ENCODE measurements at places on chromosomes 7 and 10. TPM values are rescaled to one million over a fixed set of nuclear protein-coding genes. Genes with fewer than 3 reads are reported as not detected.

NYAP1 gene
- 0.16 TPM for polyA plus RNA-seq

OR13A1 gene
- not detected for polyA plus RNA-seq

- DNase-seq, result no peak
Measured at GRCh38 chr7:132666774-132667172, 90.5 kb upstream of the PLXNA4 start.

MALRD1 gene
- 0.01 TPM for polyA plus RNA-seq

GRCh38 chr10:49768731-49769130 lies 6.6 kb upstream of the OGDHL start:
- no peak for DNase-seq

DNA sequence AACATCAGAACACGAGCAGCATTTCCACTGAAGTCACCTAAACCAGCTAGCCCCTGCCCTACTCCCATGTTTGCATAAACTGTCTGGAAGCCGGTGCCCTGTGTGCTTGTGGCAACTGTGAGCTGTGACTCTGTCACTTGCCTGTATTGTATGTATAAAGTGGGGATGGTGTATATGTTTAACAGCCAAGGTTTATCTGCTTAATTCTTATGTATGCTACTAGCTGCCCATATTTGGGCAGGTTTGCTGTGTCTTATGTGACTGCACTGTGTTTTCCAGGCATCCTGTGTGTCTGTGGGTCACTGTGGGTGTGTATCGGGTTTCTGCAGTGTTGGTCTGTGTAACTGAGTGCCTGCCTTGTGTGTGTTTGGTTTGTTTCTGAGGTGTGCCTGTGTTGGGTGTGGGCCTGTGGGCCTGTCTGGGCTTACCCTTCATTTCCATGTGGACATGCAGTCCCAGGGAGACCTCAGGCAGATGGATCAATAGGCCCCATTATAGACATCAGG lies 9.3 kb downstream of the LBX1 start:
- no peak for DNase-seq

COA1 gene
- 26.6 TPM for polyA plus RNA-seq

ALDH18A1 gene
- 51.0 TPM for polyA plus RNA-seq

GRCh38 chr10:78756604-78757343 lies 312.0 kb upstream of the ZMIZ1 start:
- DNase-seq, result peak; percentile 70

UBE2D4 gene
- 11.0 TPM for polyA plus RNA-seq

- no peak for DNase-seq
Measured at GRCh38 chr7:141889321-141889720, 26.9 kb upstream of the OR9A4 start.

IFIT1B gene
- polyA plus RNA-seq, result not detected

- DNase-seq, result no peak
Measured at GRCh38 chr7:114190387-114190786, 224.2 kb upstream of the FOXP2 start.

DNA sequence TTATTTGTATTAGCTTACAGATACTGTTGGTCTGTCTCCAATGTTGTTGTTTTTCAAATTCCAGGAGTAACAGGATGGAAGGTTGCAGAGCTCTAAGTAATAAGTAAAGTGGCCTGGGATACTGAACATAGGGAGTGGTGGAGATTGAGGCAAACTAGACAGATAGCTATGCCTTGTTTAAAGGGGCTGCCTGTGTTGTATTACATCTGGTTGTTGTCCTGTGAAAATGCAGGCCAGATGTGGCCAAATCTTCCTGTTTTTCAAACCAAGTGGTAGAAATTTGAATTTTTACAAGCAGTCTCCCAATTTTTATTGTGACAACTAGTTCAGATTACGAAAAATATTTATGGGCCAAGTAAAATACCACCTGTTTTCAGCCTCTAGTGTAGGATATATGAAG lies 33.5 kb downstream of the BICC1 start:
- no peak for DNase-seq

GRCh38 chr10:48684792-48685623 lies at the start of gene WDFY4:
TSS of gene WDFY4 (plus strand) at chr10:48684873. CDS start at chr10:48709733, 24,860 bp downstream.
- DNase-seq, result no peak

GRCh38 chr10:103765168-103765567 lies 90.2 kb downstream of the SH3PXD2A start:
- DNase-seq, result no peak

DNA sequence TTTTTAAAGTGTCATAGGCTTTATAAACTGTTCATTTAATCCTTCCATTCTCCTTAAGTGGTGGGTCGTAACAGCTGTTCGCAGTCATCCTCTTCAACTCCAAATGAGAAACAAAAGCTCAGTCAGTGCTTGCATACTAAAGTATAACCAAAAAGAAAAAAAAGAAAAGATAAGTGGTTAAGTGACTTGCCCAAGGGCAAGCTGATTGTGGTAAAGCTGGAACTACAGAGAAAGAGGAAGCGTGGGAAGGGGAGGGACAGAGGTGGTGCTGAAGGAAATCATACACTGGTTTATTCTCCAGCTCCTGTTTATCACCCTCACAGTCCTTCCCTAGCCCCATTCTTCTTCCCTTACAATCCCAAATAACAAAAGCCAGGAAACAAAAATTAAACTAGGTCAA lies 29.6 kb downstream of the IDE start:
- no peak for DNase-seq

DNA sequence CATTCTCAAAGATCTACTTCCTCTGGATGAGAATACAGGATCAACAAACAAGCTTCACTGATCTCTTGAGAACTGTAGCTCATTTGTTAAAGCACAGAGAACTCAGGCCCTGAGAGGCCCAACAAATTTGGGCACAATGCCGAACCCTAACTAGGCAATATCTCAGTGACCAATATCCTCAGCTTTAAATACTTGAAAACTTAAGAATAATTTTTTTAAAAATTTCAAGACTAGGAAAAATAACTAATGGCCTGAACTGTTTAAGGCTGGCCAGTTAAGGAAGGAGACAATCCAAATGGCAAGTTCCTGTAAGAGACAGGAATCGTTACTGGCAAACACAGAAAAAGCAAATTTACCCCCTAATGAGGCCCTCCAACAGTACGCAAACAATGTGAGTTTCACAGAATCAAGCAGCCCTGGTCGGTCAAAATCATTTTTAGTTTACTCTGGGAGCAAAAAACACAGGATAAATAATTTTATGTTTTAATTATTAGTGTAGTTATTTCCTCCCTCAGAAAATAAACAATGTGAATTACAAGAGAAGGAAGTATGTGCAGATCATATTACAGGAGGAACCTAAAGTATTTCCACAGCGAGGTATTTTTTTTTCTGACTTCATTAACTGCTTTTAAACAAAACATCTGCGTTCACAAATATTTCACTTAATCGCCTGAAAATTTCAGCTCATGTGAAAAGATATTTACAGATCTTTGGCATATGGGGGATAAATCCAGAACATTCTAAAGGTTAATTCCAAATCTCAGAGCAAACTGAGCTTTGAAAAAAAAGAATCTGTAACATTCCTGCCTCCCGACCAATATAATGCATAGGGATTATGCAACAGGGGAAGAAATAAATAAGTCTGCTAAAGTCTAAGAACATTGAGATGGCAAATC lies 39.5 kb downstream of the NT5C2 start:
- DNase-seq, result no peak

DNA sequence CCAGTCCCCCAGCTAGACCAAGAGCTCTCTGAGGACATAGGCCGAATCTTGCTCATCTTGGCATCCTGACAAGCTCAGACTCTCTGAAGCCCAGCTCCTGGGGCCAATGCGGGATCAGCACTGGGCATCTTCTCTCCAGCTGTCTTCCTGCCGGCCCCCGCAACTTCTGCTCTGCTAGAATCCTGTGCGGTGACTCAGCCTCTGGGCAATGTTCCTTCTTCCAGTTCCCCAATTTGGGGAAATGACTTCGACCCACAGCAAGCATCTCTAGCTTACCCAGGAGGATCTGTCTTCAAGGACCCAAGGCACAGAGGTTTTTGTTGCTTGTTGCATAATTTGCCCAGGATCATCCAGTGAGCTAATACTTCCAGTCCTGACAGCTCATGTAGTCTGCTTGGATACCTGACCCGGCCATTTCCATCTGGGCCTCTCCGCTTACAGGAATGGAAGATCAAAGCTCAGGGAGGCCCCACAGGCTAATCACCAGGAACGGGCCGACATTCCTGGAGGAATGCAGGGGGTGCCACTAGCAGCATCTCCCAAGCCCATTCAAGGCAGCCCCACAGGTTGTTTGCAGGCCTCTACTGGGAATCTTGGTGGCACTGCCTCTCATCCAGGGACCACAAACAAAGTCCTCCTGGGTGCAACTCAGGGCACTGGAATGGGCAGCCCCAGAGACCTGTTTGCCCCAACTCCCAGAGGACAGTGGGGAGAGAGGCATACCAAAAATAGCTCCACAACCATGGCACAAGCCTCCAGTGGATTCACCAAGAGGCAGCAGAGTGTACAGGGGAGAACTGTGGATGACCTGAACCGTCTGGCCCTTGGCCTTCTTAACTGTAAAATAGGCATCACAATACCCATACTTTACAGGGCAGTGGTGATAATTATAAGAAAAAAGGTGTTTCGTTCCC lies 151.9 kb downstream of the NEURL1 start:
- DNase-seq, result no peak

DNA sequence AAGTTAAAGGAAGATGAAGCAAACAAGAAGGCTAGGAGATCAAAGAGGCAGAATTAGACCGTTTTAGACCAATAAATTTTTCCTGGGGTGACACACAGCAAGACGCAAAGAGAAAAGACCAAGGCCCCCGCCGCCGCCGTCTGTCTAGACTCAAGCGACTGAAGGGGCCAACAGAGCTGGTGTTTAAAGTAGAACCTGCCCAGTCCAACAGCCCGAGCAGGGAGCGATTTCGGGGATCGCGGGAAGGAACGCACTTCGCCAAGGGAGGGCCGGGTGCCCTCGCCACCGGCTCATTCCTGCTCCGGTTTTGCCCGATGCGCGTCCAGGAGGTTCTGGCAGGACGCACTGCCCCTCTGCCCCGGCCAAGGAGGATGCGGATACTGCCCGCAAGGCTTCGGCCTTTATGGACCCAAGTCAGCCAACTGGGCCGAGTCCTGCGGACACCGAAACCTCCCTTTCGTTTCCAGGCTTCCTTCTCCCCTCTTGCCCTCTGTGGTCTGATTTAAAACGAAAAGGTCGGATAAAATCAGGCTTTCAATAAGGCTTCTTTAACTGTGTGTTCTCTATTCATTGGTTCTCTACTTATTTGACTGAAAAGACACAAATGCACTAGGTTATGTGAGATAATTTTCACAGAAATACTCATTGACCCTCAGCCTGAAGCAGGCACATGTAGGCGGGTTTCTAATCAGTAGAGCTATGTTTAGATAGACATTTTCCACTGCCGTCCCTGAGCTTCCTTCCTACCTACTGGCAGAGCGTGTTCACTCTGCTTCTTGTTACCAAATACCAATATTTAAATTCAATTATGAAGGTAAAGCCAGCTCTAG lies 2.2 kb upstream of the HOXA7 start:
- DNase-seq, result no peak

KCNIP2 gene
- polyA plus RNA-seq, result 0.41 TPM

DNA sequence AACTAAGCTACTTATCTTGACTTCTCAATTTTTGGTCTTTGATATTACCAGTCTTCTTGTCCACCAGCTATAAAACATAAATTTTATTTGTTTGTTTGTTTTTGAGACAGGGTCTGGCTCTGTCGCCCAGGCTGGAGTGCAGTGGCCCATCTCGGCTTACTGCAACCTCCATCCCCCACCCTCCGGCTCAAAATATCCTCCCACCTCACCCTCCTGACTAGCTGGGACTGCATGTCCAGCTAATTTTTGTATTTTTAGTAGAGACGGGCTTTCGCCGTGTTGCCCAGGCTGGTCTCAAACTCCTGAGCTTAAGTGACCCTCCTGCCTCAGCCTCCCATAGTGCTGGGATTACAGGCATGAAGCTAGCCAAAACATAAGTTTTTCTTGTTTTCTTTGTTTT lies 7.5 kb downstream of the MARCHF5 start:
- DNase-seq, result no peak

ERV3-1 gene
- 5.1 TPM for polyA plus RNA-seq

DNA sequence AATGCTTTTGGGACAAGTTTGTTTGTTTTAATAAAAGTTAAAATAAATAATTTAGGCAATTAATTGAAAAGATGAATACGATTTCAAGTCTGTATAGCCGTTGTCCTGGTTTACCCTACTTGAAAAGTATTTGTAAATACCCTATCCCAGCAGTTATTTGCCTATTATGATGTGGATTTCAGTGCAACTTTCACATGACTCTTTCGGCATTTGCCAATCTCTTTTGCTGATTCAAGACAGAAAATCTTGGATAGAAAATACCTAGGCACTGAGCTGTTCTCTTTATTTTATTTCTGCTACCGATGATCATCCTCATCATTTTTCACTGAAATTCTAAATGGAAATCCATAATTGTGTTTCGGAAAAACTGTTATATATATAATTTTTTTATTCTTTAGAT lies 125.9 kb upstream of the FZD8 start:
- no peak for DNase-seq

- DNase-seq, result no peak
Measured at GRCh38 chr7:44767912-44768627, 19.4 kb downstream of the ZMIZ2 start.

GRCh38 chr10:119693262-119693957 lies 32.4 kb upstream of the INPP5F start:
- no peak for DNase-seq

PPP1R17 gene
- not detected for polyA plus RNA-seq

NOD1 gene
- 3.9 TPM for polyA plus RNA-seq

DNA sequence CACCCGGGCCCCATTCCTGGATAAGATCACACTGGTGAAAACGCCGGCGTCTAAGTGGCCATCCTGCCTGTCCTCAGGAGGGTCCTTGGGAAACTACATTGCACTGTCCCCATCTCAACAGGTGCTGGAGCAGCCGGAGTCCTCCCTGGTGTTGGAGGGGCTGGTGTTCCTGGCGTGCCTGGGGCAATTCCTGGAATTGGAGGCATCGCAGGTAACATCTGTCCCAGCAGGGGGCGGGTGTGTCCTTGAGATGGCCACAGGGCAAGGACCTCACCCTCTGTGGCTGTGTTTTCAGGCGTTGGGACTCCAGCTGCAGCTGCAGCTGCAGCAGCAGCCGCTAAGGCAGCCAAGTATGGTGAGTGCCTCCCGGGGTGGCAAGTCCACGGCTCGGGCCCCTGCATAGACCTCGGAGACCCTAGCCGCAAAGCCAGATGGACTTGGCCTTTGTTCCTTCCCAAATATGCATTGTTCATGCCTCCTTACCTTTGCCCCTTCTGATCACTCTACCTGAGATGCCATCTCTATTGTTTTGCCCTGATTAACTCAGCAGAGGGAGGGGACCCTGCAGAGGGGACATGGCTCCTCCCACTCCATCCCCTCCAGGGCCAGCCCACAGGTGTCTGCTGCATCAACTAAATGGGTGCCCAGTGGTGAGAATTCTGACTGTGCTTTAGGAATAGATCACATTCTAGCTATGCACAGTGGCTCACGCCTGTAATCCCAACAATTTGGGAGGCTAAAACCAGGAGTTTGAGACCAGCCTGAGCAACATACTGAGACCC lies 23.8 kb downstream of the ELN start:
- no peak for DNase-seq

SFTPA1 gene
- not detected for polyA plus RNA-seq
